A549 treated with Mapracorat at 1 μM for 4 hours (cell line): ENCODE measurements at places on chromosomes 4 and X. TPM values are rescaled to one million over a fixed set of nuclear protein-coding genes. Genes with fewer than 3 reads are reported as not detected.

The SHROOM3 gene
- 8.9 to 15.6 TPM (median 12.5 TPM) in 5 replicates for total RNA-seq

The CDKL2 gene
- total RNA-seq: 0.82 to 1.0 TPM (median 0.91 TPM) in 5 replicates

The GPR82 gene
- not detected in 5 replicates for total RNA-seq

The CXXC4 gene
- 0.02 TPM in 2 of 5 replicates, not detected in the others for total RNA-seq

The FGFBP2 gene
- total RNA-seq: 0.15 to 0.67 TPM (median 0.24 TPM) in 5 replicates

The GLRB gene
- 0.59 to 1.2 TPM (median 1.1 TPM) in 5 replicates for total RNA-seq

The CT45A3 gene
- 0.21 to 0.39 TPM (median 0.27 TPM) in 3 of 5 replicates, not detected in the others for total RNA-seq

The PRR32 gene
- total RNA-seq: not detected in 5 replicates

The MAGEB17 gene
- total RNA-seq: not detected in 5 replicates

The SPANXC gene
- 1.3 TPM in 1 of 5 replicates, not detected in the others for total RNA-seq
